ENCODE measurements at places on chromosomes 11 and 22.

- no peak for DNase-seq
Observed at GRCh38 chr11:35859301-35859700, 84.6 kb upstream of the LDLRAD3 start.

DNA sequence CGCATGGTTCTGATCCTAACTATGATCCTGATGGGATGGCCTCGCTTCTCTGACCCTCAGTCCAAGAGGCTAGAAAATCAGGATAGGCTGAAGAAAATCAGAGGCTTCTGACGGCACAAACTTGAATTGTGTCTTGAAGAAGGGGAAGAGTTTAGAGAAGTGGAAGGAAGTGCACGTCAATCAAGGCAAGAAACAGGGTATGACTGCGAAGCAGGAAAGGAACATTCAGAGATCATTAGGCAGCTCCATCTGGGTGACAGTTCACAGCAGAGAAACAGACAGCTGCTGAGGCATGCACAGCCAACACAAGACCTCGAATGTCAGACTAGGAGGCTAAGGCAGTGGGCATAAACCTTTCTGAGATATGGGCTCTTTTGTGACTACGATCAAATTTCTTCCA, 29.3 kb downstream of the CLPB start:
- DNase-seq: no peak

DNA sequence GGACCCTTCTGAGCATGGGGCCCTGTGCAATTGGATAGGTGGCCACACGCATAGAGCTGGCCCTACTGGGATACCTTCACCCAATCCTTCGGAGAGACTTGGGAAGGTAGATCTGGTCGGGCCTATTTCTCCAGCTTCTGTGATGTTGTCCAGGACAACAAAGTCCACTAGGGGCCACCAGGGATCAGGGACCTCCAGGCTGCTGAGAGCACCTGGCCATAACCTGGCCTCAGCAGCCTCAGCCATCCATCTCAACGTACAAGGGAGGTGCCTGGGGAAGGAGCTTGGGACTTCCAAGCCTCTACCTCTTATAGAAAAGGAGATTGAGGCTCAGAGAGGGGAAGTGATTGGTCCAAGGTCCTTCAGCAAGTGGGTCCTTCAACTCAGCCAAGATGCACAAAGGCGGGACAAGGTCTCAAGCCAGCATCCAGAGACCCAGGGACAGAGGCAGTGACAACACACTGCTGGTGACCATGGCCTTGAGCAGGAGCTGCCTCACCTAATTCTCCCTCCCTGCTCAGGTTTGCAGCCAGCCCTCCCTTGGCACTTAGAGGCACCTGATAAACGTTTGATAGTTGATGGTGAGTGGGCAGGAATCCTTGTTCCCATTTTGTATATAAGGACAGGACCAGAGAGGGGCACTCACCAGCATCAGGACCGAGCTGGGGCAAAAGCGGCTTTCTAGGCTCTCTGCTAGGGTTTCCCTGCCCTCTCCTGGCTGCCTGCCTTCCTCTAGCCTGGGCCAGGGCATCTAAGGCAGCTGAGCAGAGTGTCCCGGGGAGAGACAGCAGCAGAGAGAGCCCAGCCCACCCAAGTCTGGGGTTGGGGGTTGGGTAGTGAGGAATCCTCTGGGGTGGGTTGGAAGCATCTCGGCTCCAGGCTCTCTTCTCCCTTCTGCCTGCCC, 4.5 kb downstream of the RAC2 start:
- DNase-seq: no peak

DNA sequence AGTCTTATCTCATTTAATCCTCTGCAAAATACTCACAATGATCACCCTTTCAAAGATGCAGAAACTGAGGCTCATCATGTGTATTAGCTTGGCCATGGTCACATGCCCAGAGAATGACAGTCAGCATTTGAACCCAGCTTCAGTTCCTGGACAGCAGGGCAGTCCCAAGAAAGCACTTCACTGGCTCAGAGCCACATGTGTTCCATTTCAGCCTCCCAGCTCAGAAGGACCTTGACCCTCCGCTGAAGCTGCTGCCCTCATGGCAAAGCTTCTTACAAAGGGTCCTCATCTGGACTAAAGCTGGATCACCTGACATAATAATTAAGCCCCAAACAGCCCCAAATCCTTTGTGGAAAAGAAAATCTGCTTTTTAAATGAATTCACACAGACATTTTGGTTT, 37.0 kb downstream of the TENM4 start:
- DNase-seq: no peak

- DNase-seq: no peak
Observed at GRCh38 chr11:62298975-62299374, at the start of gene SCGB1D4. Gene SCGB1D4 (minus strand): TSS chr11:62299075. CDS start chr11:62299010, 65 bp downstream.

DNA sequence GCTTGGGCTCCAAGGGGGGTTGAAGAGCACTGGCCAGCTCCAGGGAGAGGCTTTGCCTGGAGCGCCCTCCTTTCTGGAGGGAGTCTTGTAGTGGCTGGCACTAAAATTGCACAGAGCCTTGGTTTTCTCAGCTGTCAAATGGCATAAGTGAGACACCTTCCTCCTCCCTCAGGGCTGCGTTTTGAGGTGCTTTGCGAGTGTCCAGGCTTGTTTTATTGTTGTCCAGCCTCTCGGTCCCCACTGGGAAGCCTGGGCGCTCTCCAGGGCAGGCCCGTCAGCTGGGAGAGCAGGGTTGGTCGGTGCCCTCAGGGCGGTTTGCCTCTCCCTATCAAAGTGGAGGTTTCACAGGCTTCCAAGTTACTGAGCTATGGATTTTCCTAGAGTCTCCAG, 149.3 kb upstream of the B3GAT1 start:
- DNase-seq: no peak

DNA sequence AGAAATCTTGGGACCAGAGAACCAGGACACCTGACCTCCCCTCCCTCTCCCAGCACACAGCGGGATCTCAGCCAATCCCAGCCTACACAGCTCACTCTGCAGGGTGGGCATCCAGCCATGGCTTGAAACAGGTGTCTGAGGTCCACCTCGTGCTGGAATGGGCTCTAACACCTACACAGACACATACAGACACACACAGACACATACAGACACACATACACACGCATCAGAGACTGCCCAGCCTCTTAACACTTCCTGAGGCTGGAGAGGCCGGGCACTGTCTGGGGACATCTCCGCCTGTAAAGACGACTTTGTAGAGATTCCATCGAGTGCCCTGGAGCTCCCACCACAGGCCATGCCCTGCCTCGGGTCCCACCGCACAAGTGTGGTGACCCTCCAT, 36.7 kb downstream of the CAPN1 start:
- DNase-seq: no peak

GRCh38 chr11:117334896-117335295, 7.2 kb downstream of the CEP164 start:
- DNase-seq: no peak

DNA sequence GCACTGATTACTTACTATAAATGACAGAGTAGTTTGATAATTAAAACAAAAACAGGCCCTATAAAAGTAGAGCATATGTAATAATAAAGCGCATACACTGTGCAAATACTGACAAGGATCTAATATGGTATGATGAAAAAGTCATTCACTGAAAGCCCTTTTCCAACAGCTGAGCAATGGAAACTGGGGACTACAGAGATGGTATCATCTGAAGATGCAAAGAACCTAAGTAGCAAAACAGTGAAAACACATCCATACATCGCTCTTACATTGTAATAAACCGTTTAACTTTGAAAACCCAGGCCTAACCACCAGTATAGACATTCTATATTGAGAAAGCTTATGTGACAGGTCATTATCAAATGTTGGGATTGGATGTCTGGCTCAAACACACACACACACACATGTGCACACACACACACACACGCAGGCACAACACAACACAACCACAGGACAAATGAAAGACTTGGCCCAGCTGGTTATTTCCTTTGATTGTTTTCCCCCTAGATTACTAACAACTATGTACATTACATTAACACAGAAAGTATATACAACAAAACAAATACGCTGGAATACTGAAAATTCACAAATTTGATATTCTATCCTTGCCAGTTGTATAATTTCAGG, 119.5 kb downstream of the APOL5 start:
- DNase-seq: no peak

- no peak for DNase-seq
Observed at GRCh38 chr11:19209617-19210370, 8.0 kb upstream of the CSRP3 start.

- DNase-seq: no peak
Observed at GRCh38 chr22:25367756-25368155, 148.3 kb downstream of the CRYBB2 start.

DNA sequence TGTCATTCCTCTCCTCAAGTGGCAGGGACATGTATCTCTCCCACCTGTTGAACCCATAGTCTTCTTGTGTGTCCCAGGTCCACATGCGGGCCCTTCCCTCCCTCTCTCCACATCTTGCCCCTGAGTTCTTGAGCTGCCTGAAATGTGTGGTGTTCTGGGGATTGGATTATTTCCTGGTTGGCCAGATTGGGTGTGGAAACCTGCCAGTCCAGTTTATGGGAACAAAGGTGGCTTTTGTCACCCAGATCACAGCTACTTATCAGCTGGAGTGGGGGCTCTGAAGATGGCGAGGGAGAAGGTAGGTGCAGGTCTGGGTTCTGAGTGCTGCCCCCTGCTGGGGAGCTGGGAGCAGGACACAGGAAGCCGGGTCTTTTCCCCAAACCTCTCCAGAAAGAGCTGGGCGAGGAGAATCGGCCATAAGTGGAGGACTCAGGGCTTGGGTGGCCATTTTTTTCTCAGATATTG, 14.2 kb downstream of the DTX4 start:
- DNase-seq: no peak

- DNase-seq: no peak
Observed at GRCh38 chr11:72760539-72761405, 8.6 kb upstream of the ARAP1 start.

DNA sequence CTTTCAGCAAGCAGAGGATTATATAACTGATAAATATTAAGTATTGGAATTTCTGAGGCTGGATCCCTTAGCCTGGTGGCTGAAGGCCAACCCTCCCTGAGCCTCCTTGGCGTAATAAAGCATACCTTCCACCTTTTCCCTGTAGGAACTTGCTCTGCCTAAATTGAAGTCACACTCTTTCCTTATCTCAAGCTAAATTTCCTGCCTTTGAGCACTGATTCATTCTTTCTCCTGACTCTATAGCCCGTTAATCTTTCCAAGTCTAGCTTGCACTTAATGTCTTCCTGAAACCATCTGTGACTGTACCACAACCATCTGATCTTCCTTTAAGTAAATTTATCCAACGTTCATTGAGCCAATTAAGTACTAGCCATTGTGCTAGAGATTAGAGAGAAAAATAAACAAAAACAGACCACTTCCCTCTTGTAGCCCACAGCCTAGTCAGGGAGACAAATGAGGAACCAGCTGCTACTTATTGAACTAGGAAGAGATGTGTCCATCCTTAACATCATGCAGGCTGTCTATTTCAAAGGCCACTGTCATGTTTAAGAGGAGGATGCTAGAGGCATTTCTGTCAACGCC, 62.9 kb downstream of the GRK3 start:
- peak; percentile 21 for DNase-seq

DNA sequence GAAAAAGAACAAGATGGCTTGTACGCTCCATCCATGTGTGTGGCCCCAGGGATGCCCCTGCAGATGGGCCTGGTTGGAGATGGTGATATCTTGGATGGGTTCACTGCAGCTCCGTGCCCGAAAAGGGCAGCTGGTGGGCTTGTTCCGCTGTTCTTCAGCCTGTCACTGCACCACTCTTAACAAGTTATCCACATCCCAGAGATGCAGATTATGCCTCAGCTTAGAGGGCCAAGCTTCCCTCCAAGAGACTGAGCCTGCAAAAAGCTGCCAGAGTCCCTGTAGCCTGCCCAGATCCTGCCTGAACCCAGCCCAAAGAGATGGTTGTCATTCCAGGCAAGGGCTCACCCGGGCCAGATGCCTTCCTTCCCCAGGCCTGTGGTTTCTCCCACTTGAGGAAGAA, 308.0 kb downstream of the OPCML start:
- DNase-seq: no peak
